ENCODE measurements at places on chromosomes 1 and 21.

- ATAC-seq, result no peak
Observed at GRCh38 chr1:112231331-112231730, 164.7 kb upstream of the CTTNBP2NL start.

GRCh38 chr1:188371295-188371806, 1542.6 kb downstream of the PLA2G4A start:
- no peak for ATAC-seq

DNA sequence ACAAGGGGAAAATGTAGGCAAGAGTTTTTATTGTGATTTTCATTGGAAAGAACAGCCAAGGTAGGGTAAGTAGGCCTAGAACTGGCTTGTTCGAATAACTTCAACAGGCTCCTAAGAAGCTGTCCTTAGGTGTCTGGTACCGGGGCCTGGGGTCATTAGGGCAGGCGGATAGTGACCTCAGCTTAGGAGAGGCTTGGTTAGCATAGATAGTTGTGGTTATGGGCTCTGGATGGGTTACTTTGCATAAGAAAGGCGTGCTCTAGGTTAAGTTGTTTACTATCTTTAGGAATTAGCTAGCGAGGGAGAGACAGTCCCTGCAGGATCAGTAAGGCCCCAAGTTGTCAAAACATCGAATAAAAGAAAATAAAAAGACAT, 20.7 kb upstream of the HPCAL4 start:
- ATAC-seq, result no peak

DNA sequence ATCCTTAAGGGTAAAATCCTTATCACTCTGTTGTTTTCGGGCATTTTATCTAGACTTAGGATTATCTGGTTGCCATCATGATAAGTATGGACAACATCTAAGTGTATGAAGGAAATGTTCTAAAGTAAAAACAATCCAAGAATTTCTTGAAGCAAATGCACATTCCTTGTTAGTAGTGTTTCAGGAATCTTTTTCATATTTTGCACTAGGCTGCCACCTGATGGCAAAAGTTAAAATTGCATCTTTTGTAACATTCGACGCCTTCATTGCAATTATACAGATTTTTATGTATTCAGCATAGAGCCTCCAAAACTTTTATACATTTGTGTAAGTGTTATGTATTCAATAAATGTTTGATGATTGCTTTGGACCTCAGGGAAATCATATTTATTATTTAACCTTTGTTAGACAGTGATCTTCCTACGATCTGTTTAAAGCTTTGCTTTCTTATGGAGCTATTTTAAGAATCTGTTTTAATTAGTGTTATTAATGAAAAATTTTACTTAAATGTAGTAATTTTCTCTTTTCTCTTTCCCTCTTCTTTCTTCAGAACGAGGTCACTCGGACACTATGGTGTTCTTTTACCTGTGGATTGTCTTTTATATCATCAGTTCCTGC, 49.4 kb upstream of the KIAA1614 start:
- no peak for ATAC-seq

- ATAC-seq, result no peak
Observed at GRCh38 chr1:79617777-79618176, 611.2 kb upstream of the ADGRL4 start.

GRCh38 chr1:21084111-21084810, 92.4 kb downstream of the EIF4G3 start:
- ATAC-seq, result no peak

- no peak for ATAC-seq
Observed at GRCh38 chr1:210747890-210748289, 386.1 kb downstream of the KCNH1 start.

DNA sequence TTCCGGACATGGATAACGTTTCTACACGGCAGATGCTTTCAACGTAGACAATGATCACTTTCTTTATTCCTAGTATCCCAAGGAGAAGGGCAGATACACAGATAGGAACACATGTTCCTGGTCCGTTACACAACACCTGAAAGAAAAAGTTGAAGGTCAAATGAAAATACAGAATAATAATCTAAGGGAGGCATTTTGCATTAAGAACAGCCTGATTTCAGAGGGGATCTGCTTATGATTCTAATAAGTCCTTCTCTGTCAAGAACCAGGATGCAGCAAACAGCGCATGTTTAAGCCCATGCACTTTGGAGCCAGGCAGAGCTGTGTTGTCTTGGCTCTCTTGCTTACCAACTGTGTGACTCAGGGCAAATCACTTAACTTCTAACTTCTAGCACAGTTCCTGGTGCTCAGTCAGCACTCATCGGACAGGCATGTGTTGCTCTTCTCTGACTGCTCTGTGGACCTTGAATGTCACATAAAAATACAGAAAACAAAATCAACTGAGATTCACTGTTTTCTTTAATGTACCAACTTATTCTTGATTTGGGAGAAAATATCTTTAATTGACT, 56.3 kb upstream of the CNN3 start:
- ATAC-seq, result no peak

Measured in motor neuron (in vitro differentiated cells).